NCI-H187 treated with DMSO at 0.1 percent for 48 hours (cell line): ENCODE measurements at places on chromosomes 3 and 15.

DNA sequence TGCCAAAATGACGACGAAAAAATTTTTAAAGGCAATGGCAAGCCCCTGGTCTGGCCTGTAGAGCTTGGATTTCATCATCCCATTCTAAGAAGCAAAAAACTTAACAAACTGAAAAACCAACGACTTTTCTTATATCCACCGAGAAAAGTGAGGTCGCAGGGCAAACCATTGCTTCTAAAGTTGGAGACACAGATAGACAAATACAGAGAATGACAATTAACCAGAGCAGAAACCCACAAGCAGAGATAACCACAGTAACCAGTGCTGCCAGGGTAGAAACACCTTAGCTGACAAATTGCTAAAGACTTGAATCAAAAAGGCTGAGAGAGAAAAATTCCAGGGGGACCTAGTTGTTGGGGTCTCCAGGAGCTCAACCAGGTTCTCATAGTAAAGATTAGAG, 386.5 kb upstream of the SGO1 start:
- DNase-seq, result no peak

DNA sequence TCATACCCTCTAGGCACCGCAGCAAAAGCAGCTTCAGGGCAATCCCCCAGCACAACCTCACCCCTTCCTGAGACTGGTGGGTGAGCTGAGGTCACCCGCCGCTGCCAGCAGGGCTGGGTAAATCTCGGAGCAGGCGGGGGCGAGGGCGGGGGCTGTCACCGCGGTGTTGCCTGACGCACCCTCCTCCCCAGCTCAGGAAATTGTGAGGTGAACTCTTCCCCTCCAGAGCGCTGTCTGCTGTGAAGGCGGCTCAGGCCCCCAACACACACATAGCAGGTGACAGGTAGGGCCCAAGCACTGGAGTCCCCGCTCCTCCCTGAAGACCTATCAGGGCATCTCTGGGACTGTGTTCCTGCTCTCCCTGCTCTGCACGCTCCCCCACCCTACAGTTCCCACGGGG, 30.2 kb upstream of the FURIN start:
- DNase-seq, result no peak

DNA sequence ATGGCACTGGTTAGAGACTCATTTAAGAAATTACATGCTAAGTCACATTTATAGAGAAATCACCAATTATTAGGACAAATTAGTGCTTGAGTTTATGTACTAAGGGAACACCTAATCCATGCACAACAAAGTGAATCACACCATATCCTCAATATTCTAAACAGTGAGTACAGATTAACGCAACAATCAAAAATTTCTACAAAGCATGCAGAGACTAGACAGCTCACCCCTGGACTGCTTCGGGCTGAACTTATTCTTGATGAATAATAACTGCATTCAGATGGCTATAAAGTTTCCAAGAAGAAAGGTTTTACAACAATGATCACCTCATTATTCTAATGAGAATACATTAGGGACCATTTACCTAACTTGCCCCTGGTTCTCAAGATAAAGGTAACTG, 66.5 kb downstream of the LRRFIP2 start:
- no peak for DNase-seq

DNA sequence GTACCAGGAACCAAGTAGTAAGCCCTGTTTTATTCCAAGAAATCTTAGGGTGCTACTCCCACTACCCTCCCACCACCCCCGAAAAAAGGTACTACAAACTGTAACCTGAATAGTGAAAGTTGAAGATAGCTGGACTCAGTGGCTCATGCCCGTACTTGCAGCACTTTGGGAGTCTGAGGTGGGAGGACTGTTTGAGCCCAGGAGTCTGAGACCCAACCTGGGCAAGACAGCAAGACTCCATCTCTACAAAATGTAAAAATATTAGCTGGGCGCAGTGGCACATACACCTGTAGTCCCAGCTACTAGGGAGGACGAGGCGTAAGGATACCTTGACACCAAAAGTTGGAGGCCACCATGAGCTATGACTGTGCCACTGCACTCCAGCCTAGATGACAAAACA, 7.9 kb downstream of the RHOA start:
- no peak for DNase-seq

GRCh38 chr3:184643442-184643841, 68.4 kb downstream of the MAGEF1 start:
- no peak for DNase-seq

DNA sequence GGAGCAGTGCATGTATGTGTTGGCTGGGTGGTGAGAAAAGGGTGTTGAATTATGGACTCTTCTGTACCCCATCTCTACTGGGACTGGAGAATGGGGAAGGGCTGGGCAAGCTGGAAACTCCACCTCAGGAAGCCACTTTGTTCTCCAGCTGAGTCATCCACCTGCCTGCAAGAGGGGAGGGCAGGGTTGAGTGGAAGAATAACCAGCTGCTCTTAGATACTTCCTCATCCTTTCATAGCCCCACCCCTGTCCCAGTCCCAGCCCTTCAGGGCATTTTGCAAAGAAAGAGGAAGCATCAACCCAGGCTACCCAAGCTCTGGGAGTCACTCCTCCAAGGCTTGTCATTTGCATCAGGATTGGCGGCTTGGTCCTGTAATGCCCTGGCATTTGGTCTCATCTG, 33.1 kb downstream of the RAB11A start:
- peak; percentile 25 for DNase-seq

DNA sequence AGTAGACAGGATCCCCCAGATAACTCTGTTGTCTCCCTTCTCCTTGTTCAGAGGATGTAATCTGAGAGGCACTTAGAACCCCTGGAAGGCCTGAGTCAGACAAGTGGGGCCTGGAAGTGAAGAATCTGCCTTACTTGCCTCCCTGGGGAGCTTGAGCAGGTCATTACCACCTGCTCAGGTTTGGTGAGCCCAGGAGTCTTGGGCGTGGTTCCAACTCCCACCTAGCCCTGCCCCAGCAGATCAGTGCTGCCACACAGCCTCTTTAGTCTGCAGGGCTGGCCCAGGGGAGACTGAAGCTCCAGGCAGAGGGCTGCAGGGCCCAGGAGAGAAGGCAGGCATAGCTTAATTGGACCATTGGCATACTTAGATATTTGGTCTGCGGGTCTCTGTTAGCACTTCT, 230.0 kb downstream of the ERC2 start:
- DNase-seq, result no peak

DNA sequence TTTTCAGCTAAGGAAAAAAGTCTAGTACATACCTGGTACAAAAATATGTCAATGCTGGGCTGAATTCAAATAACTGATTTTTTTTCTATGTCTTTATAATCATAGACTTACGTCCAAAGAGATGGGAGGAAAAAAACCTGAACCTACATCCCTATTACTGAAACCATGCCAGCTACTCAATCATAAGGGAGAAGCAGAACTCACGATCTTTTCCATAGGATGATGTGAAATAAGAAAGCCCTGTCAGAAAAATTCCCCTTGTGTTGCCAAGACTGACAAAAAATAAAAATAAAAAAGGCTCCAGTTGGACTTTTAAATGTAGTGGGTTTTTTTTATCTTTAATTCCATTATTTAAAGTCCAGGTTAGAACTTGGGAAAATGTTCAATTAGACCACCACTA, 3.3 kb downstream of the MSL2 start:
- no peak for DNase-seq

DNA sequence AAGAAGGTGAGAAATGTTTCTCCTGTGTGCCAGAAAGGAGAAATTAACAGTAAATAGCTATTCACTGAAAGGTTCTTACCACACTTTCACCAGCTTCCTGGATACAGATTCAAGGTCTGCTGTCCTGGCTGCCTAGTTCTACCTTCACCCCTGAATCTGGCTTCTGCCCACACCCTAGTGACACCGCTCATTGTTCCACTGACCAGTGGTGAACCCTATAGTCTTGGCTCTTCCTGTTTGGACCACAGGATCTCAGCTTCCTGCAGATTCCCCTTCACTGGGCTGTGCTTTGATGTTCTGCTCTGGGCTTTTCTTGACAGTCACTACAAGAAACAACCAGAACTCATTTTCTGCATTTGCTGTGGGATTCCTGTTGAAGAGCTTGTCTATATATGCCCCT, 250.0 kb downstream of the XXYLT1 start:
- DNase-seq, result no peak

DNA sequence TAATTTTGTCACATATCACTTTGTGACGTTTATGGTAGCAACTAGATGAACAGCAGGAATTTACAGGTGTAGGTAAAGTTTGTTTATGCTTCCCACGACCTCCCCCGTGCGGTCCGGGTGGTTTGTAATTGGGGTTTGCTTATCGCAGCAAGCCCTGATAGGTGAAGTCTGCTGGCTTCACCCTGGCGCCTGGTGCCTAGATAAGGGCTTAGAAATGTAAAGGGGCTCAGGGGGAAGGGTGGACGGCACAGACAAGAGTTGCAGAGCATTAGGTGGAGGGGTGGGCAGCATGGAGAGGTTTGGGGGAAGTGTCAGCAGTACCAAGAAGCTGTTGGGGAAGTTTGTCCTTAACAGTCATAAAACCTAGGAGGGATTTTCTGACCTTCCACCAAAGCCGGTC, 108.1 kb upstream of the RNF7 start:
- DNase-seq, result no peak

DNA sequence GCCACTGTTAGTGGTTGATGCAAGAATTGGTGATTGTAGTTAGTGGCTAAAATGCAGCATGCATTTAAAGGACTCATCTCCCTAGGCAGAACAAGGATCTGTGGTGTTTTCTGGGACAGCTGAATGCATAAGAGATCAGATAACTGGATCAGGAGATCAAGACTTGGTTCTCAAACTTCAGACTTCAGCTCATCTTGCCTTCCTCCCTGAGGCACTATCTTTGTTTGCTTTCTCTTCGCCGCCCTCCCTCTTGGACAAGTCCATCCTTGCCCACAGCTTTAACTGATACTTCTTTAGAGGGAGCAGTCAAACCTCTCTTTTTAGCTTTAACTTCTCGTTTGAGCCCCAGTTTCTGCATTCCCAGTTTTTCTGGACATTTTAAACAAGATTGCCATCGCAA, 195.4 kb upstream of the TPRG1 start:
- DNase-seq, result no peak

DNA sequence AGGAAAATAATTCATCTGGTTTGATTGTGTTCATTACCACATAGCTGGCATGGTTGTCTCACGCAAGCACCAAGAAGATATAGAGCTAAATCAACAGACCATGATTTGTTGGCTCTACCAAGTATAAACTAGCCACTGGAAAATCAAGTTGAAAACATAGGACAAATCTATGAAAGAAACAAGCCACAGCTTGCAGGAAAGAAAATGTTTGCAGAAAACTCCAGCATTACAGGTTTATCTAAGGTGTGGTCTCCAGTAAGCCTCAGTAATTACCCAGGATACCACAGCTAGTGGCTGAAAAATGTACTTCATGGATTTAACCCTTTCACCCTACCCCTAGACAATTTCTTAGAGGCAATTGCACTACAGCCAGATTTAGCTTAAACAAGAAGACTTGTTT, 340.6 kb downstream of the SOX2 start:
- DNase-seq, result no peak

DNA sequence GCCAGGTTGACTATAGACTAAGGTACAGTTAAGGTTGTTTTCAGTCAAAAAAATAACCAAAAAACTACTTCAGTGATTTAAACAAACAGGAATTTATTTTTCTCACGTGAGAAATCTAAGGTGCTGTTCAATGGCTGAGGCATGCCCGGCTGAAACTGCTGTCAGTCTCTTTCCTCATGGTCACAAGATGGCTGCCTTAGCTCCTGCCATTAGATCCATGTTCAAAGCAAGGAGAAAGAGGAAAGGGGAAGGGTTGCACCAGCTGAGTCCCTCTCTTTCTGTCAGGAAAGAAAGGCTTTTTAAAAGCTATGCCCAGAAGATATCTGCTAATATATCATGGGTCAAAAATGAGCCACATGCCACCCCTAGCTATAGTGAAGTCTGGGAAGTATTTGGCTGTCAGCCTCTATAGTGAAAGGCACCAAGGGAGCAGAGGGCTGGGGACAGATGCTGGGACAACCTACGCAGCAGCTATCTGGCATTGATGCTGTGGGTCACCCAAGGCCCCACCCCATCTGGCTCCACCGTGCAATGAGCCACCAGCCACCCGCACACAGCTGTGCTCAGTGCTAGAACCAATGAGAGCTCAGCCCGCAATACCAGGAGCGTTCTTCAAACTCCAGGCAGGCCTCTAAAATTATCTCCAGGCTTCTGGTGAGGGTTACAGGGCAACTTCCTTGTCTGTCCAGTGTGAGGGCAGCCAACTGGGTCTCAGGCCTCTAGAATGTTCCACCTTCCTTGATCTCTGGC, 64.7 kb upstream of the GATA2 start:
- DNase-seq, result no peak

DNA sequence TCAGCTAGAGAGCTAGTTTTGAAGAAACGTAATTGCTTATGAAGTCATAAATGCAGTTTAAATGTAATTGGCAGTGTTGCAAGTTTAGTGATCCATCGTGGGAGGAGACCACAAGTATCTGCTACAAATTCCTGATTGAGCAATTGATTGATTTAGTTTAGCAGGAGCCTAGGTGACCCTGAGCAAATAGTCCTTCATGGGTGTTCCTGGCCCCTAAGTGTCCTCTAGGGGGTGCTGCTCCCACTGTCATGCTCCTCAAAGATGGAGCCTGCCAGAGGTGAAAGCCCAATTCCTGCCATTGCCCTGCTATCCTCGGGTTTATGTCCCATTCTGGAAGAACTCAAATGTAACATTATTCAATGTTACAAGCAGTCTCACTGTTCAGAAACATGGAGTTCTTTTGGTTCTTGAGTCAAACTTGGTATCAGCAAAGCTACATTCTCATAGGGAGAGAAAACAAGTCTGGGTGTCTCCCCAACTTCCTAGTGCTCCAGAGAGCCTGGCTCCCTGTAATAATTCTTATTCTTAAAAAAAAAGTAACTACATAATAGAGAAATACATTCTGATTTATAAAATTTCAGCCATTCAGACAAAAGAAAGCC, 29.8 kb upstream of the SENP5 start:
- peak; percentile 3 for DNase-seq

DNA sequence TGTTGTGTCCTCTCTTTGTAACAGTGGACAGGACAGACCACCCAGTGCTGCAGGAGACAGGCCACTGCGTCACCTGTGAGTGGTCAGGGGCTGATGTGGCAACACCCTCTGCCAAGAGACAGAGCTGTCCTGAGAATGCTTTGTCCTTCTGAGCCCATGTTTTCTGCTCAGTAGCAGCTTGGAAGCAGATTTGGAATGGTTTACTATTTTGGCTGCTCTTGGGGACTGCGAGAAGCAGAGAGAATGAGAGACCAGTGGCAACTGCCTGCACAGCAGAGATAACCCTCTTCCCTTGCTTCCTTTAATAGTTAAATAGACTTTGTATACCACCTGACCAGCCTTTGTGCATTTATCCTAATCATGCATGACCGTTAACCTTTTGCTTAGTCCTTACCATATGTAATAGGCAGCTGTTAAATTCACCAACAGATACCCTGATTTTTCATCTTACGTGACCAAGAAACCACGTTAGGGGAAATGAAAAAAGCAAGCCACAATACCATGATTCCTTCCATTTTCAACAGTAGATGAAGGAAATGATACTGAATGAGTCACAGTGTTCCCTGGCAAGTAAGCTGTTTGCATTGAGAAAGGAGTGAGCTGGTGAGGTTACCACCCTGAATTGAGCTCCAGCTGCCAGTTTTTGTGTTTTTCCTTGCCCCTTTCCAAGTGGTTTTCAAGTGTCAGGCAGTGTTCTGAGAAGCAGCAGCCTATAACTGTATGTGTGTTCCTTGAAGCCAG, 35.5 kb downstream of the B3GALNT1 start:
- peak; percentile 72 for DNase-seq

- DNase-seq, result no peak
These were observed 53.7 kb upstream of the INO80 start for GRCh38 chr15:41169781-41170180.
